ENCODE measurements at places on chromosomes 5 and 9.
A peak's percentile ranks its signal among the peaks of the same experiment; 100 is the strongest.

DNA sequence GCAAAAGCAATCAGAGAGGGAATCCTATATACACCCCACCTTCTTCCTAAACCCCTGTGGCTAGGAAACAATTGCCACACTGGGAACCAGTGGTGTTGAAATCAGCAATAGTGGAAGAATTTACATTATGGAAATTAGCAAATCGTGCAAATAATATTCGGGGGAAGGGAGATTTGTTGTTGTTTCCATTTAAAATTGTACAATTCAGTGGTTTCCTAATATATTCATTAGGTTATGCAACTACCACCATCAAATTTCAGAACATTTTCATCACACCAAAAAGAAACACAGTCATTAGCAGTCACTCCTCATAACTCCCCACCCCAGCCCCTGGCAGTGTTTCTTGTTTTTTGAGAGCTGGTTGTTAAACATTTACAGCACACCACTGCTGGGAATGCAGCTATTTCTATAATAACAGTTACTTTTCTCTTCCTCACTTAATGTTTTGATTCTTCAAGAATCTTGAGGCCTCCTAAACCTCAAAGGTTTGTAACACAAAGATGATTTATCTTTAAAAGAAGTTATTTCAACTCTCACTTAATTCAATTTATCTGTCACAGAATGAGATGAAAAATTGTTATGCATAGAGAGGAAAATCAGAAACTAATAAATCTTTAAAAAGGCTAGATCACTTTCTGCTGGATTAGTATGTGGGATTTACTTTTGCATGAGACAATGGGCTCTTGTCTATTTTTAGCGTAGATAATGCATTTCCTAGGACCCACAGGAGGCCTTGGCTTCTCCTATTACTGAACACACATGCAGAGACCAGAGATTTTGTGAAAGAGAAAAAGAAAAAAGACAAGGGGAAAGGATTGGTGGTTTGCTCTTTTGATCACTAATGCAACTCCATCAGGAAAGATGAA lies 91.8 kb upstream of the DAPK1 start:
- DNase-seq: peak; percentile 89

DNA sequence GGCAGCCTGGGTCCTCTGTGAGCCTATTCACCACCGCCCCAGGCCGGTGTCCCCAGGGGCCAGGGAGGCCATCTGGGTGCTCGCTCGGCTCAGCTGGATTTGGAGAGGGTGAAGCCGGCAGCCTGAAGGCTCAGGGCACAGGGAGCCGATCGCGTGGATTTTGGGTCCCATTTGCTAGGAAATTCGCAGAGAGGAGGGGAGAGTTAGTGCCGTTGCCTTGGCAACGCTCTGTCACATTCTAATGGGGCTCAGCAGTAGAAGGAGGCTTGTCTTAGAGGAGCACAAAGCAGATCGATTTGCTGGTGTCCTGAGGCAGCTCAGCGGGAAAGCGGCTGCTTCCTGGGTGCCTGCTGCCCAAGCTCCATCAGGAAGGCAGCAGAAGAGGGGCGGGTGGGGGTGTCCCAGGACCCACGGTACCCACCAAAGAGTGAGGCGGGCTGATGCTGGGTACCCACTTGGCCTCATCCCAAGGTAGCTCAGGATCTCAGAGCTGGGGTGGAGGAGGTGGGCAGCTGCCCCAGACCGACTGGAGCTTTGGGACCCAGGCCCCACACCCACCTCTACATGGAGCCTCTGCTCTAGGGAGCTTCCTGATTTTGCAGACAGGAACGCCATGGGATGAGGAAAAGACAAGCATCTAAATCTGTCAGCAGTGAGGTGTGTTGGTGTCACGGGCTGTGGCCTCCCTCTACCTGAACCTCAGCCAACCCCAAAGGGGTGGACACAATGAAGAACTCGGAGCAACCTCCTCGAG lies 17.1 kb upstream of the OLFM1 start:
- DNase-seq: no peak

- no peak for DNase-seq
Observed at GRCh38 chr9:84754461-84754860, 84.9 kb downstream of the NTRK2 start.

- DNase-seq: no peak
Observed at GRCh38 chr5:126920291-126920690, 110.1 kb downstream of the MARCHF3 start.

- DNase-seq: no peak
Observed at GRCh38 chr9:20095430-20096092, 306.7 kb upstream of the SLC24A2 start.

GRCh38 chr5:77935506-77936364 lies 159.6 kb upstream of the TBCA start:
- peak; percentile 58 for DNase-seq

DNA sequence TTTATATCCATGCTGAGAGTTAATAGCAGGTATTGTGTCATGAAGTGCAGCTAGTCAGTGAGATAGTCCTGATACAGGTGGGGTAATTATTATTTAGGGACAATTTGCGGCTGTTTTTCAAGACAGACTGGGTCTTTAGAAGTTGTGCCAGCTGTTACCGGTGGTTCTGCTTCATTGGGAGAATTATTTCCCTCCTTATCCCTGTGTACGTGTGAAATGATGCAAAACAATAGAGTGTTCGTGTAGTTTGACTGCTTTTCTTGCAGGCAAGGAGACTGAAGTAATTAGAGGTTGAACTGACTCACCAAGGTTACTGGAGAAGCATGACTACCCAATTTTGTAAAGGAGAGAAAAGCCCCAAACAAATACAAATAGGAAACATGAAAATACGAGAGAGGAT lies 101.7 kb downstream of the ARRDC3 start:
- peak; percentile 67 for DNase-seq

DNA sequence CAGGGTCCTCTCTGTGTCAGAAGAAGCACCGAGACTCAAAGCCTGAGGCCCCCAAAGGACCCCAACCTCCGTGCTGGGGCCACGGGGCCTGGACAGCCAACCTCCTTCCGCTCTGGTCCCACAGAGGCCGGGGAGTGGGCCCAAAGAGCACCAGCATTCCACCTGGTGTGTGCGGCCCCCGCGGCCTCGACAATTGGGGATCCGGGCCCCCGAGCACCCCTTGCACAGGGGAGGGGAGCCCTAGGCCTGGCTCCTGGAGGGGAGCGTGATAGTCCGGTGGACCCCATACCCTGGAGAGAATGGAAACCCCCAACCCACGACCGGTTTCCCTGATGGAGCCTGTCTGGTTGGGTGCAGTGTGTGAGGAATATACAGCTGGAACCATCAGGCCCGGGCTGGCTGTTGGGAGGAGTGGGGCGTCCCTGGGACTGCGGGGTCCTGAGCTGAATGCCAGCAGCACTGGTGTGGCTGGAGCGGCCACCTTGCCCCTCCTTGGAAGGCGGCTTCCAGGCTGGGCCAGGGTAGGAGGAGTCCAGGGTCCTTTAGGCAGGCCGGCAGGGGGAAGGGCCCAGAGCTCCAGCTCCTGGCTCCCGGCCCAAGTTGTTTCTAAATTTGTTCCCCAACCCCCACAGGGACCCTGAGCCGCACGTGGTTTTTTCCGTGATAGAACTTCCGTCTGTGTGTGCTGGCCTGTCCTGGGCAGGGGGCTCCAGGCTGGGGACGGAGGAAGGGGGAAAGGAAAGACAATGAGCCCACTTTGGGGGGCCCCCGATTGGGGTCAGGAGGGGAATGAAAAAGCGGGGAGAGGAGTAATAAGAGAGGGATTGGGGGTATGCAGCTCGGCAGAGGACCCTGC lies 825 bp upstream of the TOR4A start:
- DNase-seq: peak; percentile 14

- no peak for DNase-seq
Observed at GRCh38 chr9:99054581-99054980, 50.3 kb upstream of the TGFBR1 start.

Data from inflammatory macrophage treated with lipopolysaccharide for 1 hour (primary cell).